A549 (cell line): ENCODE measurements at places on chromosomes 11 and 22. TPM values are rescaled to one million over a fixed set of nuclear protein-coding genes. Genes with fewer than 3 reads are reported as not detected.

The UBQLN3 gene
- not detected in 3 replicates for polyA plus RNA-seq

The ENTHD1 gene
- not detected in 3 replicates for polyA plus RNA-seq

The TOLLIP gene
- 31.5 to 37.9 TPM (median 33.8 TPM) in 3 replicates for polyA plus RNA-seq

The CABP4 gene
- not detected in 3 replicates for polyA plus RNA-seq

The ZDHHC13 gene
- polyA plus RNA-seq = 14.9 to 17.6 TPM (median 16.5 TPM) in 3 replicates

The MRGPRX4 gene
- not detected in 3 replicates for polyA plus RNA-seq

The WT1 gene
- polyA plus RNA-seq = 2.8 to 3.3 TPM (median 3.1 TPM) in 3 replicates

The CTSW gene
- polyA plus RNA-seq = not detected in 3 replicates

The KCNJ1 gene
- polyA plus RNA-seq = 0.03 TPM in 1 of 3 replicates, not detected in the others

The RASD2 gene
- polyA plus RNA-seq = 1.2 to 1.4 TPM (median 1.3 TPM) in 3 replicates

The MISFA gene
- 5.0 to 8.4 TPM (median 6.3 TPM) in 3 replicates for polyA plus RNA-seq

The TNKS1BP1 gene
- 46.2 to 54.5 TPM (median 53.1 TPM) in 3 replicates for polyA plus RNA-seq

The TESMIN gene
- polyA plus RNA-seq = 4.7 to 6.4 TPM (median 5.2 TPM) in 3 replicates

The USP47 gene
- polyA plus RNA-seq = 31.0 to 31.8 TPM (median 31.4 TPM) in 3 replicates

The WNT11 gene
- polyA plus RNA-seq = 0.36 to 0.76 TPM (median 0.42 TPM) in 3 replicates

The CEP126 gene
- 2.0 to 2.6 TPM (median 2.6 TPM) in 3 replicates for polyA plus RNA-seq

The NXPE4 gene
- not detected in 3 replicates for polyA plus RNA-seq

The FOLR1 gene
- polyA plus RNA-seq = 0.08 to 0.12 TPM (median 0.09 TPM) in 3 replicates

The TMEM191B gene
- 0.53 to 0.70 TPM (median 0.67 TPM) in 3 replicates for polyA plus RNA-seq

The PTGDR2 gene
- 0.07 to 0.19 TPM (median 0.16 TPM) in 3 replicates for polyA plus RNA-seq

The GPR83 gene
- 0.03 to 0.07 TPM (median 0.06 TPM) in 3 replicates for polyA plus RNA-seq

The TNNT3 gene
- 0.15 TPM in 1 of 3 replicates, not detected in the others for polyA plus RNA-seq

The SUSD2 gene
- polyA plus RNA-seq = 51.4 to 60.9 TPM (median 51.9 TPM) in 3 replicates

The ANO9 gene
- 0.50 to 0.55 TPM (median 0.51 TPM) in 3 replicates for polyA plus RNA-seq

The GLYATL1 gene
- polyA plus RNA-seq = 0.14 to 0.24 TPM in 2 of 3 replicates, not detected in the other

The OR8A1 gene
- not detected in 3 replicates for polyA plus RNA-seq

The OSM gene
- not detected in 3 replicates for polyA plus RNA-seq

The FZD4 gene
- polyA plus RNA-seq = 0.61 to 0.67 TPM (median 0.66 TPM) in 3 replicates

The SPON1 gene
- polyA plus RNA-seq = 0.07 TPM in 1 of 3 replicates, not detected in the others
